ENCODE measurements at places on chromosomes 1 and 21.

- no peak for DNase-seq
These were observed 19.9 kb downstream of the FOXO6 start for GRCh38 chr1:41380979-41381691.

GRCh38 chr1:61979729-61980128 is 214.9 kb upstream of the L1TD1 start:
- DNase-seq: no peak

DNA sequence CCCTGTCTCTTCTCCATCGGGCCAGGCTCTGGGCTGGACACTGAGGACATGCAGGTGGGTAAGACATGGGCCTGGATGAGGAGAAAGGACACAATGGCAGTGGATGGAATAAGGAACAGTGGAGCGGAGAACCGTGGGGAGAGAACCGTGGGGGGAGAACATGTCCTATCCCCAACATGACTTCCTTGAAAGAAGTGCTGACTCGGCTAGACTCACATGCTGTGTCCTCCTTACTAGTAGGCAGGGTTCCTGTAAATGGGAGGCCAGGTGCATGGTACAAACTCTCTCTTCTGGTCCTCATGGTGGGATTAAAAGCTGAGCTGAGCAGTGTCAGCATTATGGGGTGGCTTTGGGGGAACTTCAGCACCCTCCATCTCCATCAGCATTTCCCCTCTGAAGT is 137.4 kb upstream of the CSF3R start:
- DNase-seq: no peak

- DNase-seq: no peak
These were observed 183.5 kb downstream of the HMCN1 start for GRCh38 chr1:185917646-185918045.

DNA sequence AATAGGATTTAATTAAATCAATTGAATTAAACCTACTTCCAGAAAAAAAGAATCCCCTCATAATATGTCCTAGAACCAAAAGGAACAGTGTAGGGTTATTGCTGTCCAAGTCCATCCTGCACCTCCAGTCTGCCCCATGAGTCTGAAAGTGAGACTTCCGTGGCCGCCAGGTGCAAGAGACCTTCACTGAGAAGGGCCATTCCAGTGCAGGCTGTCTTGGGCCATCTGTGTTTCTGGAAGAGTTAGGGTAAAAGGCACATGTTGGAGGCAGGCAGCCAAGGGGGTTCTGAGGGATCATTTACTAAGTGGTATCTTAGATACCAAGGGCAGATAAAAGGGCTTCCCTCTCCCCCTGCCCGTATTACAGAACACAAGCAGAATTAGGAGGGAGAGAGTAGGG is 31.0 kb downstream of the UBE2T start:
- DNase-seq: no peak

GRCh38 chr1:113388017-113388620 is 2.2 kb upstream of the MAGI3 start:
- DNase-seq: no peak

DNA sequence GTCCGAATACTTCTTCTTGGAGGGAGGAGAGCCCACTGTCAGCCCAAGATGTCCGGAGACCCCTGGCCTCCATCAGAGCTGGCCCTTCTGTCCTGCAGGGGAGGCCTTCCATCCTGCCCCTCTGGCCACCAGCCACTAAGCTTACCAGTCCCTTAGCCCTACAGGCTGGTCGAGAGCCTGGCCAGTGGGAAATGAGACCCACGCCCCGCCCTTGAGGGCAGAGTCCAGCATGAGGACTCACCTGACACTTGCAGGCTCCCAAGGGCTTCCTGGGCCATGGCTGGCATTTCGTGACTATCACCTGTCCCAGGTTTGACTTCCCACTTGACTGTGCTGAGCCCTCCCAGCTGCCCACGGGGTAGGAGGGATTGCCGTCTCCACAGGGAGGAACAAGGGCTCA is 361.8 kb upstream of the VAMP3 start:
- DNase-seq: no peak

All from GF-D8 (cell line).